Activated CD4-positive, alpha-beta T cell treated with anti-CD3 and anti-CD28 coated beads for 48 hours (primary cell): ENCODE measurements at places on chromosomes 11 and 22.

GRCh38 chr11:37506531-37506930, 908.5 kb upstream of the RAG2 start:
- DNase-seq, result no peak

- DNase-seq, result no peak
These were observed 12.4 kb upstream of the OAF start for GRCh38 chr11:120198403-120198786.

DNA sequence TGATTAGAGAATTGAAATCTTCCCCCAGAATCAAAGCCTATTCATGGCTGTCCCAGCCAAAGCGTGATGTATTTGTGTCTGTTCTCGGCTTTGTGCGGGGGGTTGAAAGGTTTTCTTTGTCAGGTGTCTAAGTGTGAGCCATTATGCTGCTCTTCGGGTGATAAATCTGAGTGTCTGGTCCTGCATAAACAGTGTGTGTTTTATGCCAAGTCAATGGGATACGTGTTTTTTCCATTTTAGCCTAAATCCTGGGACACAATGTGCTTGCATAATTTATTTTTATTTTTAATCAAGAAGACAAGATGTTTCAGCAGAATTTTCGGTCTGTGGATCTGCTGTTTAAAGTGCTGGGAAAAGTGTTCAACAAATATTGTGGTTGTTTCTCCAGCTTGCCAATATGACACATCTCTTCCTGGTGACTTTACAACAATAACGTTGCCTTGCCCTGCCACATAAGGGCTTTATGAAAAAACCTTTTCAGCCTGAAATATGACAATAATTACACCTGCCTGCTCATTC, 267.8 kb downstream of the TBC1D22A start:
- DNase-seq, result no peak

- no peak for DNase-seq
These were observed 15.5 kb upstream of the RAC2 start for GRCh38 chr22:37259540-37260029.

- no peak for DNase-seq
These were observed 47.3 kb downstream of the TSPAN18 start for GRCh38 chr11:44774108-44774507.

GRCh38 chr11:41282395-41282794, 177.1 kb downstream of the LRRC4C start:
- no peak for DNase-seq

DNA sequence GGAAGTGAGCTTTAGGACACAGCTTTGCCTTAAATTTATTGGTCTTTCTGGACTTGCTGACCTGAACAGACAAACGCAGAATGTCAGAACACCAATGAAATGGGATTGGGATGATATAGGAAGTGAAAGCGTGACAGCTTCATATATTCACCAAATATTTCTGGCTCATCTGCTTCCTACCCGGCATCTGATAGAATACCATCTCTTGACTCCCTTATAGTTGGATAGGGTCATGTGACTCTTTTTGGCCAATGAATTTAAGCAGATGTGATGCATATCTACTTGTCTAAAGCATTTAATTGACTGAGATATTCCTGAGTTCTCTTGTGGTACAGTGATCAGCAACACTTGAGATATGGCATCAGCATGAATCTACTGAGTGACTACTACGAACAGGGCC, 2.5 kb upstream of the CAPRIN1 start:
- DNase-seq, result no peak

GRCh38 chr22:38191731-38192474, 9.9 kb upstream of the MAFF start:
- no peak for DNase-seq

- peak; percentile 71 for DNase-seq
These were observed 62.4 kb downstream of the NECTIN1 start for GRCh38 chr11:119666463-119667131.
